Erythroblast (primary cell): ENCODE measurements at places on chromosomes 3 and 15.

- no peak for DNase-seq
These were observed 507.8 kb upstream of the DPH6 start for GRCh38 chr15:36053746-36054145.

GRCh38 chr3:33954956-33955355 lies 156.5 kb downstream of the PDCD6IP start:
- peak; percentile 4 for DNase-seq

GRCh38 chr15:57596978-57597377 lies 5.3 kb downstream of the MYZAP start:
- no peak for DNase-seq

DNA sequence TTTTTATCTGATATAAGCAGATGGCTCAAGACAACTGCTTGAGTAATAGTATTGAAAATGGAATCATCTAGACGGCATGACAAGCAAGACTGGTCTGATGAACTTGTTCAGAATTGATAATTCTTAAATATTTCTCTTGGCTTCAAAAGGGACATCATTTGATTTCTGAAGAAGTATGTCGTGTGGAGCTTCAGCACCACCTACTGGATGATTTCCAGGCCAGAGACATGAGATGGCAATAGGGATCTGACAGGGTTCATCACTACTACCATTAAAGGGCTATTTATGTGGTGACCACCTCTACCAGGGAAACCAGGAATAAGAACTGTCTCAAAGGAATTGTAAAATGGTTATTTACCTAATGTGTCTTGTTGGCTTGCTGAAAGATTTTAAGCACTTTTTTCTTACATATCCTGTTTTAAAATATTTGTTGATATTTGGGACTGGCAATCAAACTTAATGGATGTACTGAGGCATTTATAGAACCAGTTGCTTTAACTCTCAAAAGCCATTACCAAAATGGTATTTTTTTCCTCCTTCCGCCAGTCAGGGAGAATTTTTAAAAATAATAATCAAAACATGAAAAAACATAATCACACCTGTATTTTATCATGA lies 99.5 kb upstream of the FAM98B start:
- DNase-seq: peak; percentile 80

GRCh38 chr3:149339931-149340309 lies 6.5 kb upstream of the TM4SF18 start:
- DNase-seq: no peak
